Activated T-cell treated with anti-CD3 and anti-CD28 coated beads for 24 hours (primary cell): ENCODE measurements at places on chromosomes 1 and 21.

GRCh38 chr21:25568246-25568645, 39.0 kb downstream of the MRPL39 start:
- no peak for DNase-seq

DNA sequence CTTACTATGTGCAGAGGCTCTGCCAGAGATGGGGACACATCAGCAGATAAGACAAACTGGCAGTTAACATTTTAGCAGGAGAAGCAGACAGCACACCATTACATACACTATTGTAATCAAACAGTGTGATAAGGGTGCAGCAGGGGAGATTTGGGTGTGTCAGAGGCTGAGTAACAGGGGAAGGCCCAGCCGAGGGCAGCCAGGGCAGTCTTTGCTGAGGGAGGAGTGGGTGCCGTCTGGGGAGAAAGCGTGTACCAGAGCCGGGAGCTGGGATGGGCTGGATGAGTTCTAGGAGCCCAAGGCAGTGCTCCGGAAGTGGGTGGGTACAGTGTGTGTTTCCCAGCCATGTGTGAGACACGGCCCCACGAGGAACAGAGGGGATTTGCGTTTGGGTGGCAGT, 31.2 kb downstream of the KCNA10 start:
- DNase-seq: no peak

DNA sequence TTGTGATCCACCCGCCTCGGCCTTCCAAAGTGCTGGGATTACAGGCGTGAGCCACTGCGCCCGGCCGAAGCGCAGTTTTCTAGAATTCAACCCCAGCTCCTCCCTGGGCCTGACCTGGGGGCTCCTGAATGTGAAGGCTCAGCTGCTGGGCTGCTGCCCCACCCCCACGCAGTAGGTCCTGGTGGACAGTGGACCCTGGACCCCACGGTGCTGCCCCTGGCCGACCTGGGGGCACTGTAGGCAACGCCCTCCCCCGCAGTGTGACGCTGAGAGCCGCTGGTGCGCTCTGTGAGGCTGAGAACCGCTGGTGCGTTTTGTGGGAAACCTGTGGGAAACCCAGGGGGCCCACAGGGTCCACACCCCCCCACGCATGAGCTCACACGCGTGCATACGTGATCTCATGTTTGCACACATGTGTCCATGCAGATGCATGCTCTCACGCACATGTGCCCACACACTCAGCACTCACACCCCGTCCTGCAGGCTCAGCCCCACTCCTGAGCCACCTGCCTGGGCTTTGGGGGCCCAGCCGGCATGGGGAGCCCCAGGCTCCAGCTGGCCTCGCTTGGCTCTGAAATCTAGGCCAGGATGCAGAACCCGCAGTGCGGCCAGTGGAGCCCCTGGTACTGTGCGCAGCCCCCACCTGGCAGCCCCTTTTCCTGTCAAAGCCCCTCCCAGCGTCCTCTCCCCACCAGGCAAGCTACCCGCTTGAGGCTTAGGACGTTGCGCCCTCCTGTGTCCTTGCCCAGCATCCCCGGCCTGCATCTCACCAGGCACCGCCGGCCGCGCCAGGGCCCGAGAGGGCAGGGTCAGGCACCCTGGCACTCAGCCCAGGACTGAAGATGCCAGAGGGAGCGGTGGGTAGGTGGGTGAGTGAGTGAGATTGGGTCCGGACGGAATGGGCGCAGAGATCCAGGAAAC, 67.7 kb downstream of the COL18A1 start:
- DNase-seq: no peak

- DNase-seq: no peak
Measured at GRCh38 chr1:147515045-147515869, 26.0 kb upstream of the BCL9 start.

DNA sequence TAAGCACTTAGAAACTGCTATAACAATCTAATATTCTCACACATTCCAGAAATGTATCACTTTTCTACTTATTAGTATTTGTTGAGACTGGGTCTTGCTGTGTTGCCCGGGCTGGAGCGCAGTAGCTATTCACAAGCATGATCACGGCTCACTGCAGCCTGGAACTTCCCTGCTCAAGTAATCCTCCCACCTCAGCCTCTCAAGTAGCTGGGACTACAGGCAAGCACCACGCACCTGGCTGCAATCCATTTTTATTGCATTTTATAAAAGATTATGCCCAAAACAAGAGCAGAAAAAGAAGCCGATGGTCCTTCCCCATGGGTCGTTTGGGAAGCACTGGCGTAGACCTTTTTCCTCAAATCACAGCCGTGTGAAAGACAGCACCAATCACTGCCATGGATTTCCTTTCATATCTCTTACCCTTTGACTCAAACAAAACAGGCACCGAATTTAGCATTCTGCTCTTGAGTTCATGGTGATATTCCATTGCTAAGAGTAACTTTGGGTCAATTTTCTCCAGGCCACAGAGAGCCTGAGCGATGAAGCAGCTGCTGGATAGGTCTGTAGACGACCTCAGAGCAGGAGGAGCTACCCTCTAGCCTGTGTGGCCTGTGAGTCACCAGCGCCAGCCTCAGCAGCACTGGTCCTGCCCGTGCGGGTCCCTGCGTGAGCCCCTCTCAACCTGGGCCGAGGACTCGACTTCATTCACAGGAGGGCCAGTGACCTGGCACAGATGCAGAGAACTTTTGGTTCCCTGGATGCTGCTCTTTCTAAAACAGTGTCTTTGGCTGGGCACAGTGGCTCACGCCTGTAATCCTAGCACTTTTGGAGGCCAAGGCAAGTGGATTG, 80.8 kb downstream of the PIK3CD start:
- no peak for DNase-seq

DNA sequence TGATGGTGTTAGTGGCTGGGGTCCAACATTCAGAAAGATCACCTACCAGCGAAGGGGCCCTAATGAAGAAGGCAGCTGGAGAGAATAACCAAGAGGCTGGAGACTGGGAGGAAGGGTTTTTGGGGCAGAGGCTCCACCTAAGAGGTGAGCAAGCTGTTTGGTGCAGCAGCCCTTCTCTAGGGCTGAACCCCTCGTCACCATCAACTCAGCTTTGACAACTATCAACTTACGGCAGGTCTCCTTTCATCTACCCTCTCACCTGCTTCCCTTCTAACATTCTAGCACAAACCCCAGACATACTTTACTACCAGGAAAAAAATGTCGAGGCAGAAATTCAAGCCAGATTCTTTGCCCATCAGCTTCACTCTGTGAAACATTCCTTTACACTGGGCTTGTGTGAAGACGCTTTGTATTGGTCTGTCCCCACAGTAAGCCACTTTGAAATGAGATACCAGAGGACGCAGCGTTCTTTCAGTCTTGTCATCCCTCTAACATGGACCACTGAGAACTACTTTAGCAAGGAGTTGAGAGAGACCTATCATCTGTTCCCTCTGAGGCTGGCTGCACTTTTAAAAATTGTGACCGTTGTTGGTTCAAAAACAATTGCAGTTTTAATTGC, 84.6 kb downstream of the RAVER2 start:
- DNase-seq: no peak

DNA sequence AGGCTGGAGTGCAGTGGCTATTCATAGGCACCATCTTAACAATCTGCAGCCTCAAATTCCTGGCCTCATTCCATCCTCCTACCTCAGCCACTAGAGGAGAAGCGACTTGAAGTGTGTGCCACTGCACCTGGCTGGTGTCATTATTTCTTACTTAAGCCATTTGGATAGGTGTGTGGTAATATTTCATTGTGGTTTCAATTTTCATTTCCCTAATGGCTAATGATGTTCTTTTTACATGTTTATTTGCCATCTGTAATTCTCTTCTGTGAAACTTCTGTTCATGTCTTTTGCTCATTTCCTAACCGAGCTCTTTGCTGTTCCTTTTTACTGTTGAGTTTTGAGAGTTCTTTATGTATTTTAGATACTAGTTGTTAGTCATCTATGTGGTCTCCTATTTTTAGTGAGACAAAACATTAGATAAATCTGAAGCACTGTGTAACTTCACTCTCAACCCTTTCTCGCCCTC, 66.8 kb downstream of the SLC27A3 start:
- DNase-seq: no peak

DNA sequence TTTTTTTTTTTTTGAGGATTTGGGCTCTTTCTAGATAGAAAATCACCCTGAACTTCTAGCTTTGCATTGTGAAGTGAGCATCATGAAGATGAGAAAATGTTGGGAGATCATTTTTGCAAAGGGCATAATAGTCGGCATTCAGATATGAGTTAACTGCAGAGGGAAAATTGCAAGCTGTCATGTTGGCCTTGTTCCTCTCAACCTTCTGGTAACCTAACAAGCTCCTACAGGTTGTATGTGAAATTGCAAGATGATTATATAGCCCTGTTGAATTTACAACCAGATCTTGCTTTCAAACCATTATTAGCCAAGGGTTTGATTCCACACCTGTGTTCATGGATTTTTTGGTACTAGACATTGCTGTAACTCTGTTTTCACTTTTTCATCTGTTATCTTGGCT, 2.2 kb downstream of the ELOA start:
- DNase-seq: no peak

GRCh38 chr1:85628791-85629531, 48.4 kb downstream of the CCN1 start:
- no peak for DNase-seq

DNA sequence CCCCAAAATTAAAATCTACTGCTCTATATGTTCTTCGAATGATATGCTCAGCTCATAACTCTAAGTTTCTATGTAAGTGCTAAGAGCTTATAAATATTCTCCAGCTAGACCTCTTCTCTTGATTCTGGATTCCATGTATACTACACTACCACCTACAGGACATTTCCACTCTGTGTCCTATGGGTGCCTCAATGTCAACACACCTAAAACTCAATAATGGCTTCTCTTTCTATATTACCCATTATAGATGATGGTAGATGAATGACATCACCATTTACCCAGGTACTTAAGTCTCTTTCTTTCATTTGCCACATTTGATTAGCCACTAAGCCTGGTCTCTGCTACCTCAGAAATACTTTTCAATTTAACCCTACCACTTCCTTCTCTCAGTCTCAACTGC, 41.3 kb downstream of the TBX19 start:
- no peak for DNase-seq

- no peak for DNase-seq
Measured at GRCh38 chr1:3139871-3140361, 70.9 kb downstream of the PRDM16 start.

- DNase-seq: no peak
Measured at GRCh38 chr1:200269256-200269655, 140.6 kb downstream of the ZNF281 start.

DNA sequence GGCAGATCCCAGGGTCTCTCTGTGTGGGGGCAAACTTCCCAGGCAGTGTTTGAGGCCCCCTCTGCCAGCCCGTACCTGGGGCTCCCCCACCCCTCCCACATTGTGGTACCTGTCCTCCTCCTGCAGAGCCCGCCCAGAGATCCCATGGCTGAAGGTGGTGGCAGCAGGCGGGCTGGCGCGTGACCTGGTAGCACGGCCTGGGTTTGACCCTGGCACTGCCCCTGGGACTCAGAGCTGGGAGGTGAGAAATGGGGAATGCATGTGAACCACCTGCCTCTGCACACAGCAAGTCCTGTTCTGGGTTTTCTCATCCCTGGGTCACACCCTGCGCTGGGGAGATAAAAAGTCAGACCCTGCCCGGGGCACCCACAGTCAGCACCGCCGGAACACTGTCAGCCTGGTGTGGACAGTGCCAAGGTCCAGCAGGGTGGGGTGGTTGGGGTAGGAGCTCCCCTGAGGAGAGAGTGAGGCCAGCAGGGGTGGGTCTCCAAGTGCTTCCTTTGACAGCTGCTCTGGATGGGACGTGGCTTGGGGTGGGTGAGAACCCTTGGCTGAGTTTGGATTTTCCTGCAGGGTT, 11.8 kb downstream of the AGRN start:
- DNase-seq: no peak

- no peak for DNase-seq
Measured at GRCh38 chr1:112308716-112309115, 87.3 kb upstream of the CTTNBP2NL start.

GRCh38 chr1:6513320-6513801, 21.9 kb upstream of the PLEKHG5 start:
- no peak for DNase-seq

- DNase-seq: no peak
Measured at GRCh38 chr21:44723177-44724131, 12.1 kb upstream of the TSPEAR start.

- no peak for DNase-seq
Measured at GRCh38 chr1:7103361-7103782, 318.1 kb downstream of the CAMTA1 start.

DNA sequence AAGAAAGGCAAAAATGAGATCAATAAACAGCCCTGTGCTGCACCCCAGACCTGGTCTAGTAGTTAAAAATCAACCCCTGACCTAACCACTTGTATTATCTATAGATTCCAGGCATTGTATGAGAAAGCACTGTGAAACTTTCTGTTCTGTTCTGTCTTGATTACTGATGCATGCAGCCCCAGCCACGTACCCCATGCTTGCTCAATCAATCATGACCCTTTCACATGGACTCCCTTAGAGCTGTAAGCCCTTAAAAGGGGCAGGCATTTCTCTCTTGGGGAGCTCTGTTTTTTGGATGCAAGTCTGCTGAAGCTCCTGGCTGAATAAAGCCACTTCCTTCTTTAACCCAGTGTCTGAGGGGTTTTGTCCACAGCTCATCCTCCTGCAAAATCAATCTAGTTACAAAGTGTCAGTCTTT, 24.2 kb upstream of the CD34 start:
- DNase-seq: no peak

GRCh38 chr1:97392701-97393100, 528.1 kb downstream of the DPYD start:
- DNase-seq: no peak

DNA sequence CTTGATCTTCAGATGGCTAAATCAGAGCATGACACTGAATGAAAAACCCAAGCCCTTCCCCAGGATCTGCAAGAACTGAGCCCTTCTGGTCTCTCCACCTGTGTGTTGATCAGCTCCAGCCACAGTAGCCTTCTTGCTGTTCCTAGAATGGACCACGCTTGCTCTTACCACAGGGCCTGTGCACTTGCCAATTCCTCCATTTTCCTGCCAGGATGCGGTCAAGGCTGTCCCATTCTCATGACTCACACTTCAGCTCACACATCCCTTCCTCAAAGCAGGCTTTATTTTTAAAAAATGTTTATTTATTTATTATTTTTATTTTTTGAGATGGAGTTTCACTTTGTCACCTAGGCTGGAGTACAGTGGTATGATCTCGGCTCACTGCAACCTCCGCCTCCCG, 43.6 kb upstream of the GRHL3 start:
- DNase-seq: no peak

- no peak for DNase-seq
Measured at GRCh38 chr1:228109962-228110488, 926 bp upstream of the MRPL55 start.

GRCh38 chr21:25569084-25569483, 38.2 kb downstream of the MRPL39 start:
- DNase-seq: no peak

GRCh38 chr21:27258742-27259448, 292.0 kb upstream of the ADAMTS5 start:
- no peak for DNase-seq

- DNase-seq: no peak
Measured at GRCh38 chr1:234216116-234216703, 157.0 kb upstream of the COA6 start.
